ENCODE measurements at places on chromosomes 13 and 19.
A peak's percentile ranks its signal among the peaks of the same experiment; 100 is the strongest.

GRCh38 chr13:46953941-46954340 is 57.1 kb upstream of the HTR2A start:
- DNase-seq: no peak

- DNase-seq: peak; percentile 96
Observed at GRCh38 chr13:30673669-30674521, 56.2 kb downstream of the USPL1 start.

GRCh38 chr13:97464561-97464960 is 30.6 kb downstream of the RAP2A start:
- DNase-seq: no peak

DNA sequence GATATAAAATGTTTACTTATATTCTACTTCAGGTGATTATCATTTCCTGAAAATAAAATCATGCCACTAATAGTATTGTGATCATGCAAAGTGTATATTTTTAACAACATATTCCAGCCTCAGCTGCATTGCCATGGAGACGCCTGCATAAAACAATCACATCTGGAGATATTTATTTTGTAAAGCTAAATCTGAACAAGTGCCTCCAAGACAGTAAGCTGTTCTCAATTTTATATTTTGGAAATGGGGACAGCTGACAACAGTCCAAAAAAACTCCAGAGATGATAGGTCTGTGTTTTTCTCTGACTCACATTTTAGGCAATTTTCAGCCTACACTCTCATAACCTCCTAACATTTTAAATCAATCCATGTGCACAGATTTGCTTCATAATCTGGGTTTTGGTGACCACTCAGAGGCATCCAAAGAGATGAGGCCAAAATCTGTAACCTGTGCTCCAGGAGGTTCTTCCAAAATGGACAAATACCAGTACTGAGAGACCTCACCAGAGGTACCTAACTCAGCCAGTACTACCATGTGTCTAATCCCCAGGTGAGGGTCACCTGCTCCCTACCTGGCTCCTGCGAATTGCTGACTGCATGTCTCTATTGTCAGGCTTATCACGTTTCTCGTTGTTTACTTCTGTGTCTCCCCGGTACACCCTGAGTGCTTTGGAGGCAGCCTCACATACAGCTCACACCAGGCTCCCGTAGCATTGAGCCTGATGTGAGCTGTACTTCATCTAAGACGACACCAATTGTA is 62.7 kb downstream of the COL4A1 start:
- DNase-seq: peak; percentile 60

DNA sequence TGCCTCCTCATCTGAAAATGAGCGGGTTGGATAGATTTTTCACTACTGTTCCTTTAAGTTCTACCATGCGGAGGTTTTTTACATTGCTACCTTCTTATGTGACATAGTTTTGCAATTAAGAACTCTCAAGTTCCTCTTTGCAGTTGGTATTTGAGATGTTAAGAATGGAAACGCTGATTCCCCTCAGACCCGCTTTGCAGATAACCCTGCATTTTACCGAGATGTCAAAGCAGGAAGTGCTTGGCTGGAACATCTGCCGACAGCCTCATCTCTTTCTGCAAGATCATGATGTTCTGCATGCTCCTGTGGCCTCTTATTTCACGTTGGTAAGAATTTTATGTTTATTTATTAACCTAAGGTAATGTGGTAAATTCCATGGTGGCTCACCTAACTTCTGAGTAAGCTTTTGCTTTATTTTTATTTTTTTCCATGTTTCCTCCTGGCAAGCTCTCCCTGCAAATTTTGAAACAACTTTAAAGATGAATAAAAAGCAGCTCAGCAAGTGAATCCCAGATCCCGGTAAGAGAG is 22.5 kb downstream of the PABPC3 start:
- DNase-seq: no peak

DNA sequence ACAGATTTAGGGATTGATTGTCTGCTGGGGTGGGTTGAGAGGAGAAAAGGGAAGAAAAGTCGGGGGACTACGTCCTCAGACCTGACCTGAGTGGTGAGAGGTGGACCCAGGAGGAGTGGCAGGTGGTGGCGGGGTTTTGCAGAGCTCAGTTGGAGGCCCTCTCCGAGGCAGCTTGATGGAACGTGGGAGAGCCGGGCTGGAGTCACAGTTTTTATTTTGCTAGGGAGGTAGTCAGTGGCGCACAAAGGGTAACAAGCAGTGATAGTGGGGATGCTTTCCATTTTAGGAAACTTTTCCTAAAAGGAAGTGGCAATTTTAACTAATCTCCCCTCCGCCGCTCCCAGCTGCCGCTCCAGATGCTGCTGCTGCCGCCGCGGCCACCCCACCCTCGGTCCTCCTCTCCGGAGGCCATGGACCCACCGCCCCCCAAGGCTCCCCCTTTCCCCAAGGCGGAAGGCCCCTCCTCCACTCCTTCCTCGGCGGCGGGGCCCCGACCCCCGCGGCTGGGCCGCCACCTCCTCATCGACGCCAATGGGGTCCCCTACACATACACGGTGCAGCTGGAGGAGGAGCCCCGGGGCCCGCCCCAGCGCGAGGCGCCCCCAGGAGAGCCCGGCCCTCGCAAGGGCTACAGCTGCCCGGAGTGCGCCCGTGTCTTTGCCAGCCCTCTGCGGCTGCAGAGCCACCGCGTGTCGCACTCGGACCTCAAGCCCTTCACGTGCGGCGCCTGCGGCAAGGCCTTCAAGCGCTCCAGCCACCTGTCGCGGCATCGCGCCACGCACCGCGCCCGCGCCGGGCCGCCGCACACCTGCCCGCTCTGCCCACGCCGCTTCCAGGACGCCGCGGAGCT is 1.1 kb upstream of the ZNF581 start:
- no peak for DNase-seq

All from tibial artery (tissue), 4 donors.